Fibroblast of skin of left biceps (primary cell): ENCODE measurements at places on chromosomes 16 and 17.

GRCh38 chr17:35944151-35944550 lies 638 bp upstream of the LYZL6 start:
- DNase-seq = no peak

DNA sequence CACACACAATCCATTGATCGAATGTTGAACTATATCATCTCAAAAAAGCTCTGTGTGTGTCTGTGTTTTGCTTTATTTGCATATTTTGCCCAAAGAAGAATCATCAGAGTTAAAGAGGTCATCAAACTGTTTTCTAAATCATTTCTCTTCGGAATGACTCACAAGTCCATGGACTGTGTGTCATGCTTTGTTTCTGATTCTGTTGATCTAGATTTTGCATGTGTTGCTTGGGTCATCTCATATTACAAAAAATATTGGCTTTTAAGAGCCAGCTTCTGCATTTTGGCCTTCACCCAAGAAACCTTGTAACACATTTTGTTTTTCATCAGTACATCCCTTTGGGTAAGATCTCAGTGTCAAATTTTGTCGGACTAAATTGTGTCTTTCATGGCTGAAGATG lies 471.2 kb upstream of the HSBP1 start:
- peak; percentile 54 for DNase-seq

- DNase-seq = no peak
Measured at GRCh38 chr16:69479775-69480174, 55.4 kb downstream of the CYB5B start.

DNA sequence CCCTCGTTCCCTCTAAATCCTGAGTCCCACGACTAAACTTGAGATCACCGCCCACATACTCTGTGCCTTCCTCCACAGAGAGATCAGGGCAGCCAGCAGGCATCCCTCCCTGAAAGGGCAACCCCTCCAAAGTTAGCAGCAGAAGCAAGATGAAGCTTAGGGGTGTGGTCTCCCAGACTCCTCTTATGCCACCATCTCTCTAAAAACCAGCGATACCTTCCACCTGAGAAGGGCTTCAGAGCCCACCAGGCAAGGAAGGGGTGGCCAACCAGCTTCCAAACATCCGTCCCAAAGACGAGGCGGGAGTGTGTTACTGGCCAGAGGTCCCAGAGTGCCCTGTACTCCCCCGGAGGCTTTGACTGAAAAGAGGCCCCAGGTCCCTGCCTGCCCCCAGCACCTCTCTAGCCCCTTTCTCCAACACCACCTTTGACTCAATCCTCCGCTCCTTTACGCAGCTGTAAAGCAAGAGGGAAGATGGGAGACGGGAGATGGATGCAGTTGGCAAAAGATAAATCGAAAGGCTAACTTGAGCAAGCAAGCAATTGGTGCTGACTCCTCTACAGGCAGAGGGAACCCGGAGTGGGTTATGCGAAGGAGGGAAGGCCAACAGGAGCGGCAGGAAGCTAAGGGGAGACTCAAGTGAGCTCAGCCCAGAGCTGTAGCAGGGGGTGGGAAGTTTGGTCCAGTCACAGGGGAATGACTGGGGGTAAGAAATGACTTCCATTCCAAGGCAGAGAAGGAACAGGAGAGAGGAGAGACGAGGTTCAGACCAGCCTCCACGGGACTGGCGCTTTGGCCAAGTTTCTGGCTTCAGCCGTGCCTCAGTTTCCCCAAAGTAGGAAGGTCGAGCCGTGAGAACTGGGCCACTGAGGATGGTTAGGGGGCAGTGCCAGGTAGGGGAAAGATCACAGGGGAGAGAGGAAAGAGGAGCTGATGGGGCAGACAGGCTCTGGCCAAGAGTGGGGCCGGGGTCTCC lies 1.0 kb downstream of the ST3GAL2 start:
- no peak for DNase-seq

DNA sequence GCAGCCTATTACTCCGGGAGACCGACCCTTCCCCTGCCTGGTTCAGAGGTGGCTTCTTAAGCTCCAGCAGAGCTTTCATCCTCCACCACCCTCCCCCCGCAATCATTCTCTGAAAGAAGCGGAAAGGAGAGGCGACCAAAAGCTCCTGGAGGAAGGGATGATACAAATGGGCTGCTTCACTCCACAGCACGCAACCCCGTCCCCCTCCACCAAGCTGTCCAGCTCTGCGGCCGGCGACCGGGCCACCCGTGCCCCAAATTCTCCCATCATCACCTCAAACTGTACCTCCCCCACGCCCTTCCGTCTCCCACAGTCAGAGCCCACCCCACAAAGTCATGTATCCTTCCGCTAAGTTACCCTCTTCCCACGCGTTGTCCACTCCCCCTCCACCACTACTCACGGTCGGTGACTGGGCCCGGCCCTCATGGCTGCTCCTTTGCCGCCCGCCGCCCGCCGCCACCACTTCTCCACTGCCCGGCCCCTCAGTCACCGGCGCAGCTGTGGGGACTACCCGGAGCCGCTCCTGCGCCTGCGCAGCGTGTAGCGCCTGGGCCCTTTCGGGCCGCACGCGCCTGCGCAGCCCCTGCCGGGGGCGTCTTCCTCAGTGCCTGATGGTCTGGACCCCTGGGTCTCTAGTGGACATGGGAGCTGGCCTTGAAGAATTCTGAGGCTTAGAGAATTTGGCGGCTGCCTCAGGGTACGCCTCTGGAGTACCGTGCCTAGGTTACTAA lies at the start of gene FAM222B:
Gene FAM222B (minus strand): TSS at position 509 of the 731 bp plus-strand sequence. CDS start 76,123 bp downstream, outside the sequence.
- peak; percentile 45 for DNase-seq

DNA sequence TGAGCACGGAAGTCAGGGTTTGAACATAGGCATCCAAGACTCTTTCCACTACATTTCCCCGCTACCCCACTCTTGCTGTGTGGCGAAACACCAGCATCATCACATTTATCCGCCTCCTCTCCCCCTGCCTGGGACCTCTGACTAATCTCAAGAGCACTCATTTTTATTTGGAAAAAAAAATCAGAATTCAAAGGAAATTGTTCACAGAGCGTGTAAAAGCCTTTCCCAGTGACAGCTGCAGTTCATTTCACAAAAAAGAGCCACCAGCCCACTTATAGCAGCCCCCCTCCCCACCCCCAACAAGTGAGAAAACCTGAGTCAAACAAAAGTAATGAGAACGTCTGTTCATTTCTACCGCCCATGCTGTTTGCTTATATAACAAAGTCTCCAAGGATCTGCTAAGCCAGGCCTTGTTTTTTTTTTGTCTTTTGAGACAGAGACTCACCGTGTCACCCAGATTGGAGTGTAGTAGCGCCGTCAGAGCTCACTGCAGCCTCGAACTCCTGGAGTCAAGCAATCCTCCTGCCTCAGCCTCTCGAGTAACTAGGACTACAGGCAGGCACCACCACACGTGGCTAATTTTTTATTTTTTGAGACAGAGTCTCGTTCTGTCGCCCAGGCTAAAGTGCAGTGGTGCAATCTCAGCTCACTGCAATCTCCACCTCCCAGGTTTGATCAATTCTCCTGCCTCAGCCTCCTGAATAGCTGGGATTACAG lies 48.3 kb upstream of the HAPSTR1 start:
- peak; percentile 86 for DNase-seq

GRCh38 chr16:57240851-57241250 lies 4.2 kb upstream of the ARL2BP start:
- no peak for DNase-seq
